NCI-H2081 (cell line): ENCODE measurements at places on chromosomes 13 and 19.
A peak's percentile ranks its signal among the peaks of the same experiment; 100 is the strongest.

- DNase-seq: no peak
These were observed 25.5 kb downstream of the GPR42 start for GRCh38 chr19:35396240-35396885.

DNA sequence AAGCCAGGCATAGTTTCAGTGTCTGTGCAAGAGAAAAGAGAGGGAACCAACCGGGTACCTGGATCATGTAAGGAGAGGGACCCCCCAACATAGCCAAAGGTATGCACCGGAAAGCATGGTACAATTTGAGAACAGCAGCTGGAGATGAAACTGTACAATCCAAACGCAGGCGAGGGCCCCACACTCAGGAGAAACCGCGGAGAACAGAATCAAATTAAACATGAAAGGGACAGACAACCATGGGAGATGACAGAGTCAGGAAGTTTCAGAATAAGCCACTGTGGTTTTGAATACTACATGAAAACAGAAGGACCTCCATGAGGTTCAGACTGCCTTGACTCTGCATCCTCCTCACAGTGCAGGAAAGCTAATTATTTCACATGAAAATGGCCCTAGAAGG lies 62.9 kb upstream of the SPATA13 start:
- DNase-seq: no peak

- no peak for DNase-seq
These were observed 746.6 kb downstream of the SLITRK5 start for GRCh38 chr13:88417801-88418200.

- DNase-seq: no peak
These were observed 26.5 kb downstream of the FPR3 start for GRCh38 chr19:51821456-51821855.

- DNase-seq: no peak
These were observed 94.1 kb upstream of the STARD13 start for GRCh38 chr13:33379608-33380007.

GRCh38 chr13:40922437-40923040 lies 96.6 kb downstream of the ELF1 start:
- no peak for DNase-seq

GRCh38 chr13:31903111-31903815 lies 128.3 kb upstream of the FRY start:
- DNase-seq: no peak

DNA sequence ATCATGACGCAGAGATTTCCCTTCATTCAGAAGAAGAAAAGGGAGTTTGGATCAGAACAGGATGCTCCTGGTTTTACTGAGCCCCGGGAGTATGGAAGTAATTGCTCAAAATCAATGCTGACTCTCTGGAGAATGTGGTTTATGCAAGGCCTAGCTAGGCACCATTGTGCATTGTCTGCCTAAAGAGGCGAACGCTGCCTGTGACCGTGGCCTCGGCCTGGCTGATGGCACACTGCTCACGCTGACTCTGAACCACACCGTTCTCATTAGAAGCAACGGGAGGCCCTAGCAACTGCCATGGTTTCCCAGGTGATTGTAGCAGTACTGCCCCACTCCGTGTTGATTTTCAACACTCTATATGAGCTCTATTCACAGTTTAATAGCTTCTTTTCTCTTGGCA lies 41.7 kb upstream of the UBL3 start:
- DNase-seq: peak; percentile 79

DNA sequence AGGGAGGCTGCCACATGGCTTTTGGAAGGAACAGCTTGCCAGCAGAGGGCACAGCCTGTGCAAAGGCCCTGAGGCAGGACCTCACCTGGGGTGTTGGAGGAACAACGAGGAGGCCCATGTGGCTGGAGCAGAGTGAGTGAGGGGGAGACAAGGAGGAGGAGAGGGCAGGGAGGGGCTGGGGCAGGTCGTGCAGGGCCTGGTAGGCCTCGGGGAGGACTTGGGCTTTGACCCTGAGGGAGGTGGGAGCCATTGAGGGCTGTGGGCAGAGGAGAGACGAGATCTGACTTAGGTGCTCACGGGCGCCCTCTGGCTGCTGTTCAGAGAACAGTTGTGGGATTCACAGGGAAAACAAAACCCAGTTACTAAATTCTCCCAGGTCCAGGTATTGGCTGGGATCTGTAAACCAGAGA lies 25.2 kb downstream of the ZNRF4 start:
- DNase-seq: no peak

GRCh38 chr13:75324413-75324940 lies 157.5 kb downstream of the TBC1D4 start:
- no peak for DNase-seq
